CD4-positive, alpha-beta memory T cell (primary cell): ENCODE measurements at places on chromosomes 11 and 22.

GRCh38 chr11:132719684-132720083 lies 812.6 kb downstream of the OPCML start:
- DNase-seq: peak; percentile 1

- DNase-seq: no peak
Observed at GRCh38 chr11:77617892-77618291, 19.7 kb downstream of the CLNS1A start.

DNA sequence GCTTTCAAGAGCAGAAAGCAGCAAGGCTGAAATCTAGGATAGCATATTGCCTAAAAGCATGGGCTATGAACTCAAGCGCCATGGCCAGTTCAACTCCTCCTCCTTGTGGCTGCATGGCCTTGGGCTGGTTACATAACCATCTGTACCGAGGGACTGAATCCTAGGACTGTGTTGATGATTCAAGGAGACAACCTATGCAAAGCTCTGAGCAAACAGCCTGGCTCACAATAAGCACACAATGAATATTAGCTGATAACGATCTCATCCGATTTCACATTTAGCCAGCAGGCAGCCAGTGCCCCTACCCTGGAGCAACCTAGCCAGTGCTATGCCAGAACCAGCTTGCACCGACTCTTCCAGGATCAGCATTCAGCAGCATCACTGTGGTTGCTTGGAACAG lies 698.4 kb downstream of the TBC1D22A start:
- no peak for DNase-seq

DNA sequence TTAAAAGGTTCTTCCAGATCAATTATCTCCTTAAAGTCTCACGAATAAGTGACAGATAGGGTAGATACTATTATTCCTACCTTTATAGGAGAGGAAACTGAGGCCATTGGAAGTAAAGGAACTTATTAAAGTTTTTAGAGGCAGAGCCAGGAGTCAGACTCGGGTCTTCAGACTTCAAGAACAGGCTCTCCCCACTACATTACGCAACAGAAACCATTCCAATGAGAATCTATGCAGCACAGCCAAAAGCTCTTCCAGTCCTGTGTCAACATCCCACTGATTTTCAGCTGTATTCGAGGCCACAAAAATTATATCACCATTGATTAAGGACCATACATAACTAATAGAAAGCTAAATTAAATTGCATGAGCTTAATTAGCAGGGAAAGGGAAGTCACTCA lies 77.4 kb downstream of the RELT start:
- DNase-seq: no peak

DNA sequence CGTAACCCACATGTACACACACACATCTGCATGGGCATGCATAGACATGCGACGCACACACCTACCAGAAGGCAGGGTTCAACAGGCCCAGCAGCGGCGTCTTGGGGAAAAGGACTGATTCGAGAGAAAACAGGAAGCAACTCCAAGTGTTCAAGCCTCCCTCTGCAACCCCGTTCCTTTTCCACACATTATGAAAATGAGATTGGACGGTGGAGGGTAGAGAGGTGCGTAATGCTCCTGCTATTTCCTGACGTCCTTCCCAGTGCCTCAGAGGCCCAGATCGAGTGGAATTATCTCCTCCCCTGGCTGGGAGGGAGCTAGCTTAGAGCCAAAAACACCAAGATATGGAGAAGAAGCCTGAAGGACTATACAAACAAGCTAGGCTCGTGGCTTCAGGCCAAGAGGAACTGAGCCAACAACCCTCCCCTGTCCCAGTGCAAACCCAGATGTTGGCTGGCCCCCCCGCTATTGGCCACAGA lies 289.2 kb downstream of the MN1 start:
- DNase-seq: no peak

DNA sequence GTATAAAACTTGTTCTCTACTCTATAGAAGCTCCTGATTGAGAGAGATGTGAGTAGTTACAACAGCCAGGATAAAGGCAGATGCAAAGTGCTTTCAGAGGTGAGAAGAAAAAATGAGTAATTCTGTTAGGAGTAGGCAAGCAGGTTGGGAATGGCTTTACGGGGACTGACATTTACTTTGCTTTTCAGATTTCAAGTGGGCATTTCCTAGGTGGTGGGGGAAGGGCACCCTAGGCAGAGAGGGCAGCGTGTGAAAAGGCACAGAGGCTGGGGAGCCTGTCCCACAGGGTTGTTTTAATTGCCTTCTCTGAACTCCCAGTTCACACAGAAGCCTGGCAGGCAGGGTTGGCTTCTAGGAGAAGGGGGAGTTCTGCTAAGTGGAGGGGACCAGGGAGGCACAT lies 106.5 kb downstream of the NAV2 start:
- no peak for DNase-seq
